ENCODE measurements at places on chromosomes 5 and 9. TPM values are rescaled to one million over a fixed set of nuclear protein-coding genes. Genes with fewer than 3 reads are reported as not detected.

DNA sequence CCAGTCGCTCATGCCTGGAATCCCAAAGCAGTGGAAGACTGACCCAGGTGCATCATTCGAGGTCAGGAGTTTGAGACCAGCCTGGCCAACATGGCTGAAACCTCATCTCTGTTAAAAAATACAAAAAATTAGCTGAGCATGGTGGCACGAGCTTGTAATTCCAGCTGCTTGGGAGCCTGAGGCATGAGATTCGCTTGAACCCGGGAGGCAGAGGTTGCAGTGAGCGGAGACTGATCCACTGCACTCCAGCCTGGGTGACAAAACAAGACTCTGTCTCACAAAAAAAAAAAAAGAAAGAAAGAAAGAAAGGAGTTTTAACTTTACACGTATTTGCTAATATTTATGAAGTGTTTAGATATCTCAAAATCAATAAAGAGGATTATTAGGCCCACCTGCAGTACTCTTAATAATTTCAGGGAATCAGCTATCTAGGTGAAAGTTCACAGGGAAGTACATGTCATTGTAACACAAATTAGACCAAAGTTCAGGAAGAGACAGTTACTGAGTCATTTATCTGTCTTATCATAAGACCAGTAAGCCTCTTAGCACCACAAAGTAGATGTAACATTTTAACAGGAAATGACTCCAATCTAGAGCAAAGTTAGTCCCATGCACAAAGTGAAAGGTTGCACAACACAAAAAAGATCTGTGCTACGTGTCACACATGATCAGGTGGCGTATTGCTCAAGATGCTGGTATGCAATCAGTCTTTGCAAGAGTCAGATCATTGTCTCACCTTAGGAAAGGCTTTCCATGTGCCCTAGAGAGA is 34.1 kb upstream of the PLIN2 start:
- DNase-seq = peak; percentile 98

Gene CORO2A
- total RNA-seq = 9.2 TPM

GRCh38 chr5:133652951-133653759 is 40.8 kb upstream of the FSTL4 start:
- no peak for DNase-seq

Gene SELENOP
- not detected for total RNA-seq

Gene FAM81B
- not detected for total RNA-seq

DNA sequence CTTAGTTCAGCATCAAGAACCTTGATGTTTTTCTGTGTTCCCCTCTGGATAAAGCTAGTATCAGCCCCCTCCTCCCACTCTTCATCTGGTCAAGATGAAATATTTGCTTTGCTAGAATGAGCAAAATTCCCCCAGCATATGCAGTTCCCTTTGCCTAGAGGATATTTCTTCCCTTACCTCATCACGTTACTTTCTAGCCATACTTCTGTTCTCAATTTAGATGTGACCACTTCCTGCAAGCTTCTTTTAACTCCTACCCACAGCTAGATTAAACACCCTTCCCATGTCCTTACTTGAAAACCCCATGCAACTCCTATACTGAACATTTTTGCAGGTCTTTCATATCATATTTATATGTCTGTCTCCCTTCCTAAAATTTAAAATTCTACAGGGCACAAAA is 178.9 kb upstream of the TUSC1 start:
- DNase-seq = peak; percentile 21

DNA sequence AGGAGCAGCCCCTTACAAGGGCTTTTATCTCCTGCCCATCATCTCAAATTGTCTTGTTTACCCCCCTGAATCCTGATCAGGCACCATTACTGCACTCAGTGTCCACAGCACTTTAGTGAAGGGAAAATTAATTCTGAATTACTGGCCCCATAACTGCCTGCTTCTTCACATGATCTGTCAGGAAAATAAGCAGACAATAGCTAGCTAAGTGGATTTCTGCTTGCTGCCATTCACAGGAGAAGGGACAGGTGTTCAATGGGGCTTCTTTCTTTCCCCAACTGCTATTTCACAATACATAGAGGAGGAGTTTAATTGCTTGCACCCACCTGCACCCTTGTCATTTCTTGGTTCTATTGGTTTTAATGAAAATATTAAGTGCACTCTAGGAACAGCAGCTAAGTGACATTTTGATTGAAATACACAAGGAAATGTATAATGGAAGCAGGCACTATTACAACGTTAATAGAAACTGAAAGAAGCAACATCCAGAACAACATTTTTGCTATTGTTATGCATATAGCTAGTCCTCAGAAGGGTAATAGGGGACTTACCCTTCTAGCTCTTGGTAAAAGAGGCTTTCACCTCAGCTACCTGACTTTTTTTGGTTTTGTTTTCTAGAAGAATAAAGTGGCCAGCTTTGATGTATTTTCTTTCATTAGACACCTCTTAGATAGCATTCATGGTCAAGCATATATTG is 599.3 kb upstream of the TLE4 start:
- DNase-seq = no peak

Gene IFNB1
- not detected for total RNA-seq

Gene TRIM36
- total RNA-seq = 4.2 TPM

DNA sequence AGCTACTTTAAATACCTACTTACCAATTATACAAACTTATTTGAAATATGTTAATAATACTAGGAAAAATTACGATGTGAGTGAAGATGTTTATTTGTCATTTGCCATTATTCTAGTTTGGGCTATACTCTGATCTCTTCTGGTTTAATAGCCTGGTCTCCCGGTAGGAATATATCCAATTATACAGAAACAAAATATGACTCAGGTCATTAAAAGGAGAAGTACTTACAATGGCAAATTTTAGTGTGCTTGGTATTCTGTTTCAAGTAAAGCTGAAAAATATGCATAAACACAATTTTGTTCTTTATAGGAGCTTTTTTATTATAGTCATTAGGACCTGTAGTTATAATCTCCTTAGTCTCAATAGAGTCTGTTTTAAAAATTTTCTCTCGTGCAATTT is 176.8 kb downstream of the SLCO4C1 start:
- DNase-seq = no peak

DNA sequence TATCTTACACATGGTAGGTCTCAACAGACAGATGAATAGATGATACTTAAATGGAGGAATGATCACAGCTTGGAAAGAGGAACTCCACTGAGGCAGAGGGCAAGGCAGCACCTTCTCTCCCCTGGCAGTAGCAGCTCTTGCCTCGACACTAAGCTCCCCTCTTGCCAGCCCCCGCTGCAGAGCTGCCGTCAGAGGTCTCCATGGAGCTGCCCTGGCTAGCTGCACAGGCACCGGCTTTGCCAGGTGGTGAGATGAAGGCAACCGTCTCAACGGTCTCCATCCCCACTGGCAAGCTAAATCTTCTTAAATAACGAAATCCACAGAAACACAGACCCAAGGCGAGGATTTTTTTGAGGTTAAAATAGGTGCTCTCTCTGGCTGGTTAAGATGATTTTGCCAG is 81.2 kb downstream of the CRB2 start:
- DNase-seq = no peak

Gene CTSV
- 0.37 TPM for total RNA-seq

- DNase-seq = no peak
Observed at GRCh38 chr9:70535546-70536323, 121.3 kb upstream of the KLF9 start.

Gene WDR38
- total RNA-seq = not detected

Gene RAI14
- 48.4 TPM for total RNA-seq

GRCh38 chr9:118529210-118529609 is 825.0 kb downstream of the TLR4 start:
- DNase-seq = peak; percentile 77

Gene SLC36A3
- total RNA-seq = not detected

DNA sequence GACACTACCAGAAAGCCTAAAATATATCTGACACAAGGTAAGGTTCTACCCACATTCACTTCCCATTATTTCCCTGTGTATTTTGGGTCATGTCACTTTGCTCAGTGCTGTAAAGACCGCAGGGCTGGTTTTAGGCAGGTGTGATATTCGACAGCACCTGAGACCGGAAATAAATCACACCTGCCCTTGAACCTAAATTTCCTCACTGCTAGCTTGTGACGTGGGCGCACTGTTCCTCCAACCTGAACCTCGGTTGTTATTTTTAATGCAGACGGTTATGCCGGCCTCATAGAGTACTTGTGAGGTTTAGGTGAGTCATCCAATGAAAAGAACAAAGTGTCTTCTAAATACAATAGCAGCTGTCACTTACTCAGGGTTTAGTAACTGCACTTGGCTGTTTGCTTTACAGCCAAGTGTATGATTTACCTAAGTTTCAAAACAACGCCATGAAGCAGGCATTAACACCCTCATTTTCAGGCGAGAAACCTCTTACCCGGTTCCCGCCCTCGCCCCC is 20.7 kb upstream of the ZNF782 start:
- peak; percentile 81 for DNase-seq

Gene SCGB3A1
- not detected for total RNA-seq

DNA sequence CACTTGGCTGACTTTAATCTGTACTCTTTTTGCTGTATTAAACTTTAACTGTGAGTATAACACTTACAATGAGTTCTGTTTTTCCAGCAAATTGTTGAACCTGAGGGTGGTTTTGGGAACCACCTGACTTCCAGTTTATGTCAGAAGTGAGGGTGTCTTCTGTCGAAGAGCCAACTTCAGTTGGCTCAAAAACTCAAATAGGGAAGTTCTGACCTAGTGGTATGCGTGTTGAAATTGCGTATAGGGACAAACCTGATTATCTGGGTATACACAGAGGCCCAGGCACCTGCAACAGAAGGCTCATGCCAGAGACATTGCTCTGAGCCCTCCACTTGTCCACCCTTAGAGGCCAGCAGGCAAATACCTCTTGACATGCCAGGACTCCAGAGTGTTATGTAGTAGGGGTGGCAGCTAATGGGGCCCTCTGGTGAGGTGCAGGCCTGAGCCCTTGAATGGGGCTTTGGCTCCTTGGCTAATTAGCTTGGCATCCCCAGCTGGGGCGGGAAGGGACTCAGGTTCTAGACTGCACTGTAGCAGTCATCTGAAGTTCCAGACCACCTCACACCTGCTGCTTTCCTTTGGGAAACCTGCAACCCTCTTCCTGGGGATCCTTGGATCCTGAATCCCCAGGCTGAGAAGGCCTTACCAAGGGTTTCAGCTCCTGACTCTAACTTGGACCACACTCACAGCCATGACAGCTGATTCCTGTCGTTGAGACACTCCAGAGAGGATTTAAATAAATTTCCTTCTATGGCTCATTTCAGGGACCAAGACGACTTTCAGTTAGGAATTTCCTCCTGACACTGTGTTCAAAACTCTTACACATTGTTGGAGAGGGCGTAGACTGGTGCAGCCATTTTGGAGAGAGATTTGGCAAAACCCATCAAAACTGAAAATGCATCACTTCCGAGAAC is 189.6 kb downstream of the HSPA4 start:
- no peak for DNase-seq

Gene LRRC19
- not detected for total RNA-seq

DNA sequence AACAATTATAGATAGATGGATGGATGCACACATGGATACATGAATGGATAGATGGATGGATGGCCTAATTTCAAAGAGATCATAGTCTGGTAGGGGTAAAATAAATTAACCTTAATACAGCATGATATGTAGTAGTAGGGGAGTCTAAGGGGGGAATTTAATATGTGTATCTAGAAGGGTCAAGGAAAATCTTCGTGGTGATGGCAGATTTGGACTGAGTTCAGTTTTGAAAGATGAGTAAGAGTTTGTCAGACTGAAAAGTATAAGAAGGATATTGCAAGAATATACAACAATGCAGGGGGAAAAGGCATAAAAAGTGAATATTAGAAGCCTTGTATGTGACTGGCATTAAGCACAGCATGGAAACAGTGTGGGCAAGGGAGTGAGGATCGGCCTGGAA is 98.7 kb downstream of the ZNF462 start:
- DNase-seq = peak; percentile 35

Gene KCNMB1
- total RNA-seq = not detected

GRCh38 chr9:94139672-94140417 is 55.6 kb downstream of the PTPDC1 start:
- peak; percentile 94 for DNase-seq

Gene SLC36A2
- not detected for total RNA-seq

DNA sequence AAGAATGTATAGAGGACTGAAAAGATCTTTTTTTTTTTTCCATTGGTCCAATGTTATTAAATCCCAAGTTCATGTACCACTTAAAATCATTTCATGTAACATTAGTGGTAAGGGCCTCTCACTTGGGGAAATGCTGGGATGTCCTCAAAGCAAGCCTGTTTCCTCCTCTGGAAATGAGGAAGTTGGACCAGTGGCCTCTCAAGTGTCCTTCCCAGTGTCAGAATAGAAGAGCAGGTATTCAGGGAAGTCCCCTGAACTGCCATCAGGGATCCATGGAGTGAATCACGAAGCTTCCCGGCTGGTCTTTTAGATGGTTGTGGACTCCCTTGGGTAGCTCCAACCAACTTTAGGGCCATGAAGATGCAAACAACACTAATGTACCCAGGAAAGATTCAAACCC is 55.2 kb upstream of the AFAP1L1 start:
- DNase-seq = no peak

- no peak for DNase-seq
Observed at GRCh38 chr5:178793151-178793550, 62.7 kb upstream of the ZNF354A start.

DNA sequence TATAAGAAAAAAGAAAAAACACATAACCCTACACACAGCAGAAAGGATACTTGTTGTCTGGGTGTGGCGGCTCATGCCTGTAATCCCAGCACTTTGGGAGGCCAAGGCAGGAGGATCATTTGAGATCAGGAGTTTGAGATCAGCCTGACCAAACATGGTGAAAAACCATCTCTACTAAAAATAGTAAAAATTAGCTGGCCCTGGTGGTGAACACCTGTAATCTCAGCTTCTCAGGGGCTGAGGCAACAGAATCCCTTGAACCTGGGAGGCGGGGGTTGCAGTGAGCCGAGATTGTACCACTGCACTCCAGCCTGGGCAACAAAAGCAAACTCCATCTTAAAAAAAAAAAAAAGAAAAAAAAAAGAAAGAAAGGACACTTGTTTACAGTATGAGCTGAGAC is 147.6 kb upstream of the PITX1 start:
- DNase-seq = no peak

Gene EPB41L4B
- 3.6 TPM for total RNA-seq

GRCh38 chr5:9283473-9283872 is 262.4 kb downstream of the SEMA5A start:
- DNase-seq = no peak

DNA sequence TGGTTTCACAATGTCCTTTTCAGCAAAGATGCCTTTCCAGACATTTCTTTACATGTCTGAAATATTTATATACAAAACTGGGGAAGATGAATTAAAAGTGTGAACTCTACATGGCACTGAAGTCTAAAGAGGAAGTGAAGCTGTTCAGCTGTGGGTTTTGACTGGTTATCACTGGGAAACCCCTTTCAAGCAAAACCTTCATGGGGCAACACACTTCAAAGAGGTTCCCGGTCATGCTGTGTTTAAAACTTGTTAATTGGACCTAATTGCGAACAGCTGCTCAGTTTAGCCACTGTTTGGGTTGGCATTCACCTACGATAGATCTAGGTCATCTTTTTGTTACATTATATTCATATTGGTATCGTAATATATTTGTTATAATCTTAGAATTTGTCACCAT is 20.0 kb upstream of the GDNF start:
- no peak for DNase-seq

Measured in HT1080 (cell line).